ENCODE measurements at places on chromosomes 13 and 19.

GRCh38 chr13:80035096-80035495 is 305.8 kb downstream of the SPRY2 start:
- DNase-seq: no peak

- DNase-seq: no peak
These were observed 121.2 kb downstream of the STARD13 start for GRCh38 chr13:33164331-33164730.

DNA sequence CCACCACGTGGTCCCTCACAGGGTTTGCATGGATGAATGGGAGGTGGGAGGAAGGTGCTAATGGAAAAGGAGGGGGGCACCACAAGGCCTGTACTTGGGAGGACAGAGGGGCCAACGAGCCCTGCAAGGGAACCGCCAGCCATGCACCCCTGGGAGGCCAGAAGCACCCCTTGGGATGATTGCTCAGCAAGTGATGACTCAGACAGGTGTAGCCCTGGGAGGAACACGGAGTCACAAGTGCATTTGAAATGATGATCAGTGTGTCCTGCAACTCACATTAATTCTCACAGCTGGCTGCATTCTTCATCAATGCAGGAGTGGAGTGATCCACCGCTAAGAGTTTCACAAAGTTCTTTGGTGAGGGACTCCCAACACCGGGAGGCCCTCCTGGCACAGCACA is 82.8 kb upstream of the ZNF254 start:
- no peak for DNase-seq

- no peak for DNase-seq
These were observed 195.8 kb upstream of the RNF113B start for GRCh38 chr13:98372876-98373275.

GRCh38 chr19:11321191-11322126 is 18.0 kb downstream of the RAB3D start:
- no peak for DNase-seq

DNA sequence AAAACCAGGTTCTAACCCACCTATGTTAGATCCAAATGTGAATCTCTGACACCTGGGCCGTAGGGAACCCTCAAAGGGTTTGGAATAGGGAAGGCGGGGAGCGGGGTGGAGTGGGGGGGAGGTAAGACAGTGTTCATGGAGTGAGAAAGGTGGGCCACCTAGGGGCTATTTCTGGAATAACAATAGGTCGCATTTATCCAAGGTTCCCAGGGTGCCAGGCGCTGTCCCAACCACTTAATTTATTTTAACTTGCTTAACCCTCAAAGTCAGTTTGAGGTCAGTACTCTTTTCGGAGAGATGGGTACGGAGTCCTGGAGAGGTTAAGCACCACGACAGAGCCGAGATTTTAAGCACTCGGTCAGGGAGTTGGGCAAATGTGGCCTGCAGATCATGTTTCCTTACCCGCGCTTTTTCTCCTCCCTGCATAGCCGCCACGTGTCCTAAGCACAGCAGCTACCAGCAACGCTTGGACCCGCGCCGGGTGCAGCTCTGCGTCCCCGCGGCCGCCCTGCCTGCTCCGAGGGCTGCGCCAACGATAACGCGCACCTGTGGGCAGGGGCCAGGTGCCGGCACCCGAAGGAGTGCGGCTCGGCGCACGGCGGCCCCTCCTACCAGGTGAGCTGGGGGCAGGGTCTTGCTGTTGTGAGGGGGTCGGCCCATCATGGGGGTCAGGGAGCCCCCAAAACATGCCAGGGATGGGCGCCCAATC is 25.0 kb upstream of the FXYD3 start:
- peak; percentile 70 for DNase-seq

DNA sequence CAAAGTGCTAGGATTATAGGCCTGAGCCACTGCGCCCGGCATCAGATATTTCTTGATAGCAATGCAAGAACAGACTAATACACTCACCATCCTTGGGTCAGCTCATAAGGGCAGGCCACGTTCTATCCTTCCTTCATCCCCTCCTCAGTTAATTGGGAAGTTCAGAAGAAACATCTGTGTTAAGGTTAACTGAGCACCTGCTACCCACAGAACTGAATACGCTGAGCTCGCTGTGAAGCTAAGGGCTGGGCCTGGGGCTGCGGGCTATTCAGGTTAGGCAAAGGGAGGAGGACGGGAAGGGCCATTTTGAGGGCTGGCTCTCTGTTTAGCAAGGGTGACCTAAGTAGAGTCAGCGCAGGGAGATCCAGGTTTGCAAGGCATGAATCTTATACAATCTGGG is 43.0 kb upstream of the UQCRFS1 start:
- no peak for DNase-seq

GRCh38 chr13:77431449-77431848 is 104.1 kb upstream of the SCEL start:
- DNase-seq: no peak

GRCh38 chr13:101527130-101527529 is 74.7 kb downstream of the ITGBL1 start:
- DNase-seq: no peak

GRCh38 chr13:33348366-33348765 is 62.8 kb upstream of the STARD13 start:
- no peak for DNase-seq

DNA sequence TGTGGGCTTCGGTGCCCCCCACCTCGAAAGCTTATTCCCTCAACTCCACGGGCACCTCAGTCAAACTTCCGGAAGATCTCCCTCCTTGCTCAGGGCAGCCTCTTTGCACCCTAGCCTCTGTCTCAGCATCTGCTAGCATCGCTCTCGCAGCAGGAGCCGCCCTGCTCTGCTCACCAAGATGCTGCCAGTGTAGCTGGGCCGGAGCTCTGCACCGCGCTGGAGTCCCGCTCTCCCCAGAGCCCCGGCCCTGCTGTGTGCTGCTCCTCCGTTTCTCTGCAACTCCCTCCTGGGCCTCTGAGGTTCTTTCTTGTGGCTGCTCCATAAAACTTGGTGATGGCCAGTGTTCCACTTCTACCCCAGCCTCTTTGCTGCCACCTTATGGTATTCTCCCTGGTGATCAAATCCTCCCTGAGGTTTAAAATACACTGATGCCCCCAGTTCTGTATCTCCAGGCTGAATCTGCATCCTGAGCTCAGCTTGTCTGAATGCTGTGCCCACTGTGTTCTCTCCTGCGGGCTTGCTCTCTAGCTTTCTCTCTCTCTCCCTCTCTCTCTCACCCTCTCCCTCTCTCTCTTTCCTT is 198.0 kb downstream of the UQCRFS1 start:
- no peak for DNase-seq

- DNase-seq: no peak
These were observed 56.5 kb downstream of the HSPH1 start for GRCh38 chr13:31105020-31105795.

DNA sequence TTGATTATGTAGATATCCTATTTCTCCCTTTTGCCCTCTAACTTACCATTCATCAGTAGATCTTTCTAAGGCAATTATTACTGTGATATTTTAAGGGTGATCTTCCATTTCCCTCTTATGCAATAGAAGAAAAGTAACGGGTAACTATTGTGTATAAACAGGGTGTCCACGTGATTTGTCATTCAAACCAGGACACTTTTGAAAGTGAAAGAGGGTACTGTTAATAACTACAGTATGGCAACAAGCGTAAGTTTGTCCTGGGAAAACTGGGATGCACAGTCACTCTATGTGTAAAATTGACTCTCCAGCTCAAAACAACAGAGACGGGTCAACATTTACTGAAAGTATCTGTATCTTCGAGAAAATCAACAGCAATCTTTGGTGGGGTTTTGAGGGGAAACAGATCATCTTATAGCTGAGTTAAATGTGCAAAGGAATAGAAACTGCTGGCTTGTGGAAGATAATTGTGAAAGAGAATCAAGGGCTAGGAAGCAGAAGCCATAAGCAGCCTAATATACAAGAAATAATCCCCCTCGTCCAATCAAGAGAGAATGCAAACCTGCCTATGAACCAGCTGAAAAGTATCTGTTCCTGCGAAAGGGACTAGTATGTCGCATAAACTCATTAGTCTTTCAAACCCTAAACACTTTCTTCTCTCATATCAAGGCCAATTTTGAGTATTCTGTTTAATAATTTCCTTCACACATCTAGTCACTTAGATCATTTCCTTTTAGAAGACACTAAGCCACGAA is 126.7 kb downstream of the FOXO1 start:
- DNase-seq: no peak

DNA sequence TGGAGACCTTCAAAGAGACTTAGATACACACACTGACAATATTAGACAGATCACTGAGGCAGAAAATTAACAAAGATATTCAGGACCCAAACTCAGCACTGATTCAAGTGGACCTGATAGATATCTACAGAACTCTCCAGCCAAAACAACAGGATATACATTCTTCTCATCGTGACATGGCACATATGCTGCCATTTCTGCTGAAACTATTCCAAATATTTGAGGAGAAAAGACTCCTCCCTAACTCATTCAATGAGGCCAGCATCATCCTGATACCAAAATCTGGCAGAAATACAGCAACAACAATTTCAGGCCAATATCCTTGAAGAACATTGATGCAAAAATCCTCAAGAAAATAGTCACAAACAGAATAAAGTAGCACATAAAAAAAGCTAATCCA is 53.3 kb downstream of the TRPC4 start:
- DNase-seq: no peak

- no peak for DNase-seq
These were observed 301 bp upstream of the ZNF610 start for GRCh38 chr19:52335768-52336116.

- DNase-seq: no peak
These were observed 33.5 kb upstream of the ITM2B start for GRCh38 chr13:48199404-48199946.

GRCh38 chr13:80955501-80955900 is 614.6 kb upstream of the SPRY2 start:
- no peak for DNase-seq

- no peak for DNase-seq
These were observed 80.3 kb upstream of the FRY start for GRCh38 chr13:31951215-31951678.

- no peak for DNase-seq
These were observed 16.2 kb upstream of the NFIC start for GRCh38 chr19:3350014-3350663.

GRCh38 chr19:42985588-42985987 is 40.7 kb downstream of the PSG11 start:
- DNase-seq: no peak

DNA sequence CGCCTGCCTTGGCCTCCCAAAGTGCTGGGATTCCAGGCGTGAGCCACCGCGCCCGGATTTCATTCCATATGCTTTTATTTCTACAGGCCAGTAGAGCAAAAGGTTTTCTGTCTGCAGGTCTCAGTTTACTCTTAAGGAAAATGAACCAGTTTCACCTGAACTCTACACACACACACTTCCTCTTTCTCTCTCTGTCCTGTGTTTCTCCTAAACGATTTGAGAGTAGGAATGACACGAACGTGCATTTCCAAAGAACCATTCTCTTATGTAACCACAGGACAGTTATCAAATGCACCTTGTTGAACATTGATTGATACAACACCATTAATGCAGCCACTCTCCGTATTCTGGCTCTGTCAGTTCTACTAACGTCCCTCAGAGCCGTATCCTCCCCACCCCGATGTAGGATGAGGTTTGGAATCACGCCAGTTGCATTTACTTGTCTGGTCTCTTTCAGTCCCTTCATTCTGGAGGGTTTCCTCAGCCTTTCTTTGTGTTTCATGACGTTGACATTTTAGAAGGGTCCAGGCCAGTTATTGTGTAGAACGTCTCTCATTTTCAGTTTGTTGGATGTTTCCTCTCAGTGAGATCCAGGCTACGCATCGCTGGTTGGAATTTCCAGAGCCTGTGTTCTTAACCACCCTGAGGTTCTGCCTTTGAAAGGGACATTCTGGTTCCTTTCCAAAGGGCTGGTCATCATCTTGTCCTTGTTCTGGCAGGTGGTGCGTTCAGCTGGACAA is 36.0 kb downstream of the BICRA start:
- no peak for DNase-seq

- DNase-seq: no peak
These were observed 3.4 kb downstream of the LAIR2 start for GRCh38 chr19:54506079-54506478.

GRCh38 chr13:111661052-111661451 is 340.6 kb downstream of the TEX29 start:
- no peak for DNase-seq

GRCh38 chr13:47168618-47169017 is 271.8 kb upstream of the HTR2A start:
- DNase-seq: no peak

DNA sequence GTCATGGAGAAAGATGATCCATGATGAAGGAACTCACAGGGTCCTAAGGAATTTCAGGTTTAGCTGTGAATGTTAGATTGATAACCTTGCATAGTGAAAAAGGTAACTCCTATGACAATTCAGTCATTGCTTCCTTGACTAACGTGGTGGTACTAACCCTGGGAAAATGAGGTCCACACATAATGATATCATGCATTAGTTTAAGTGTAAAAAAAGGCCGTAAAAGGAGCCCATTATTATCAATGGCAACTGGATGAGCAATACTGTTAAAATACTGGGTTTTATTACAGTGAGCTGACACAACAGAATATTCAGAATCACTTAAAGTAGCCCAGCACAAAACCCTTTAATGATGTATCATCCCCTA is 515.4 kb downstream of the DCT start:
- DNase-seq: no peak

GRCh38 chr19:12314553-12314952 is 18.9 kb downstream of the ZNF563 start:
- no peak for DNase-seq

DNA sequence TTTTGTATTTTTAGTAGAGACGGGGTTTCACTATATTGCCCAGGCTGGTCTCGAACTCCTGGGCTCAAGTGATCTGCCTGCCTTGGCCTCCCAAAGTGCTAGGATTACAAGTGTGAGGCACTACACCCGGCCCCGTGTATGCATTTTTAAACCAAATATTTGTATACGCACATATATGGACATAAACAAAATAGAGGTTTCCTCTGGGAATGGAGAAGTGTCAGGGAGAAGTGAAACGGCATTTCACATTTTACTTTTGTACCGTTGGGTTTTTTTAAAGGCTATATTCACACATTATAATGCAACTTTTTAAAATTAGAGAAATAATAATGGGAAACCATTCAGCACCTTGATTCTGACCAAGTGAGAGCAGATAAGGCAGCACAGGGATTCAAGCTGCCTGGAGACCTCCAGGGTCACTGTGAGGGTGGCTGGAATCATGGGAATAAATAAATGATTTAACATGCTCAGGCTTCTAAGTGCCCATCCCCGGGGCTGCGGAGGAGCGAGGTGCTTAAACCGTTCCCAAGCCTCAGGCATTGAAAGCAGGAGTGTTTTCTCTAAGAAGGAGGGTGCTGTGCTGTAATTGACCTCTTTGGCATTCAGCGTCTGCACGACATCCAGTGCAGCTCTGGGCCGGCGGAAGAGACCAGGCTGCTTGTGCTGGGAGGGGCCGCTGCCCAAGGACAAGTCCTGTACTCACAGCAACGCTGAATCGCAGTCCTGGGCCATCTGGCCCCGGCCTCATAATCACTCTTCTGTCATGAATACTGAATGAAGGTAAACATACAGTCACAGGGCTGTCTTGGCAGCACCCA is 24.7 kb downstream of the GPR42 start:
- DNase-seq: no peak

DNA sequence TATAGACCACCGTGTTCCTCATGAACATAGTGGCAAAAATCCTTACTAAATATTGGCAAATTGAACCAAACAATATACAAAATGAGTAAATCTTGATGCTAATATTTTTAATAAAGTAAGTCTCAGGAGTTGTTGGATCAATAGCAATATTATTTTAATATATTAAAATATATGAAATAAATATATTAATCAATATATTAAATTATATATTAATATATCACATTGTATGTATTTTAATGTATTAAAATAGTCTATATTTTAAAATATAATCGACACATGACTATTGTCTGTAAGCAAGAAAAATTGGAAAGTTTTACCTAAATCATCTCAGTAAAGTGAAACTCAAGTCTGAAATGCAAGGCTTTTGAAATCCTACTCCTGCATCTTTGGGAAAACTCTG is 78.9 kb upstream of the GJB6 start:
- DNase-seq: no peak
